ENCODE measurements at places on chromosomes 5 and 9.

- no peak for DNase-seq
These were observed 358.4 kb downstream of the TMEM38B start for GRCh38 chr9:106052735-106053134.

DNA sequence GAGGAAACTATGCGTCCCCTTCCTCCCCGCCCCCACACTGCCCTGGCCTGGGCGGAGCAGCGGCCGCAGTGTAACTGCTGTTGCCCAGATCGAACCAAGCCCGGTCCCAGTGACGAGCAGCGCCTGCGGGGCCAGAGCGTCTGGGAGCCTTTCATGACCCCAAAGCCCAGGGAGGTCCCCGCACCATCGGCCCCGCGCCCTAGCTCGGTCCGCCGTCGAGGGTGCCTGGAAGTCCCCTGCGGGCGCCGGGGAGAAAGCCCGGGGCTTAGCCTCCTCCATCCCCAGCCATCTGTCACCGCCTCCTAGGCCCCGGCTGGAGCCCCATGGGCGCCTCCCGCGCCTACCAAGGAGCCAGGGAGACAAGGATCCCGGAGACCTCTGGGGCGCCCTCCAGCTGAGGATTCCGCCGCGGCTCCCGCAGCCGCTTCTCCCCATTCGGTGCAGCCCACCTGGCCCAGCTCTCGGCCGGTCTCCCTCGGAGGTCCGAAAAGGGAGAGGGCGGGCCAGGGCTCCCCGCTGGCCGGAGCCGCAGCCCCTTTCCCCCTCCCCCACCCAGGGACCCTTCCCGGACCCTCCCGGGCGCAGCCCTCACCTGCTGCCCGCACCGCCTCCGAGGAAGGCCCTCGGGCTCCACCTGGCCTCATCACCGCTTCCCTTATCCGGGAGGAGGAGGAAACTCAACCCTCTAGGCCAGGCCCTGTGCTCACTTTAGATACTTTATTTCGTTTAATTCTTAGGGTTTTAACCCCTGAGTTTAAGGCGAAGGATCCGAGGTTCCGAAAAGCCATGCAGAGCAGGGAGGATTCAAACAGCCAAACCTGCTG is 45.6 kb downstream of the APTX start:
- no peak for DNase-seq

DNA sequence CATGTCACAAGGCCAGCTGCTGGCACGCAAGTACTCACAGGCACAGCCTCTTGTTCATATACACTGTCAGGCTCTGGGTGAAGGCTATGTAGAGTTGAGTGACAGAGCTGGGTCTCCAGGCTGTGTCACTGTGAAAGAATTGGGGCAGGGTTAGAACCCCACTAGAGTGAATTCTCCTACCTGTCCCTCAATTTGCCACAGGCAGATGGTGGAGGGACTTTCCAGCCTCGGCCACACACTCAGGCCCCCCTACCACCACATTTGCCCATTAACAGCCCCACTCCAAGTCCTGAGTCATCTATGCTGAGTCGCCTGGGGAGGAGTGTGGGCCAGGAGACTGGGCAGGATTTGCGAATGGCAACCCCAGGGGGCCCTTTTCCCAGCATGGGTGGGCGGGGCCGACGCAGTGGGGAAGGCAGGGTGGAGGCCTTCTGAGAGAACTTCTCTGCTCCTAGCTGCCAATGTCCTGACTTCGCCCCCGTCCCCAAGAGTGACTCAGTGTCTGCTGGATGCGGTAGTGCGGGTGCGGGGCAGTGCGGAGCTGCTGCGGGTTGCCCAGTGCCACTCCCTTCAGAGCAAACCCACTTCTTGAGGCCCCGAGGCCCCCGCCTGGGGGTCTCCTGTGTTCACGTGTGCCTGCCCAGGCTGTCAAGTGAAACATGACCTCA is 50.3 kb upstream of the PSD2 start:
- no peak for DNase-seq

DNA sequence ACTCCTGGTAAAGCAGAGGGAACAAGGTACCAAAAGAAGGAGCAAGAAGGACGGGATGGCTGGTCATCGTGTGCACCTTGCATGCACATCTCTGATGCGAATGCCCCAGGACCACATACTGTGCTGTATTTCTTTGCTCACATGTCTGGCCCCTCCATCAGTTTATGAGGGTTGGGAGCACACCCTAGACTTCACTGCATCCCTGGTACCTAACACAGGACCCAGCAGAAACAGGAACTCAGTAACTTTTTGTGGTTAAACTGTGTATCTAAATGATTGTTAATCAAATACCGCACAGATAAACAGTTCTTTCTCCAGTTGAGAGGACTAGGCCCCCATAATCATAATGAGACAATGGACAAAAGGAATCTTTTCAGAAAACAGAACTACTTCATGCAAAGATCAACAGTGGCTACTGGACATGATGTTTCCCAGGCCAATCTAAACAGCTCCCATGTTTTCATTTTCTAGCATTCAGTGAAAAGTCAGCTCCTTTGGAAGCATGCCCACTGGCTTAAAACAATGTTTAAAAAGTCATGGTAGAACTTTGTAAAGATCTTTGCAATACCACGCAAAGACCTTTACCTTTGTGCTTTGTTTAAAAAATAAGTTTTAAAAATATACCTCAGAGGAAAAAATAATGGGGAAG is 55.5 kb upstream of the IFNK start:
- no peak for DNase-seq

- DNase-seq = no peak
These were observed 218.2 kb upstream of the PRDM9 start for GRCh38 chr5:23289162-23289561.

GRCh38 chr5:73387149-73387591 is 61.4 kb downstream of the FOXD1 start:
- DNase-seq = no peak

DNA sequence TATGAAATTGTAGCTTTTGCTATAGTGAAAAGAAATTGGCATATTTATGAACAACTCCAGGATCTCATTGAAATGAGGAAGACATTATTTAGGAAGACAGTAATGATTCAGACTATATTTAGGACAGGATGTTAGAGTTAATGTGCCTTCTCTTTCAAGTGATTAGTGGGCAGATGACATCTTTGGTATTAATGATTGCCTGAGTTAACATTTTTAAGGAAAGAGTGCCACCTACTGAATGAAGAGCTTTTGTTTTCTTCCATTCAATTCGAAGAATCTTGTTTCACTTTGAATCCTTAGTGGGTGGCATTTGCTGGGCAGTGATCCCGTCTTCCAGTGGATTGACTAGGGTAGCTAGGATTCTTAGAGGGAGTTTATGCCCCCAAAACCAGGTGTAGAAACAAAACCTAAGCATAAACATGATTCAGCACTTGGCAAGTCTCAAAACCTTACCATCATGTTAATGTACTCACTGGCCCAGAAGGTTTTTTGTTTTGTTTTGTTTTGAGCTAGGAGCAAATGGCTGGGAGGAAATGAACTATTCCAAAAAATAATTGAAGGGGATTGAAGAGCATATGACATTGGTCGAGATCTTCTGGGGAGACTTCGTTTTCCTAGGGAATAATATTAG is 23.2 kb downstream of the MAP3K1 start:
- DNase-seq = no peak

GRCh38 chr5:15807871-15808270 is 307.9 kb downstream of the FBXL7 start:
- no peak for DNase-seq

GRCh38 chr5:180990086-180990881 is 1.6 kb downstream of the BTNL3 start:
- no peak for DNase-seq

DNA sequence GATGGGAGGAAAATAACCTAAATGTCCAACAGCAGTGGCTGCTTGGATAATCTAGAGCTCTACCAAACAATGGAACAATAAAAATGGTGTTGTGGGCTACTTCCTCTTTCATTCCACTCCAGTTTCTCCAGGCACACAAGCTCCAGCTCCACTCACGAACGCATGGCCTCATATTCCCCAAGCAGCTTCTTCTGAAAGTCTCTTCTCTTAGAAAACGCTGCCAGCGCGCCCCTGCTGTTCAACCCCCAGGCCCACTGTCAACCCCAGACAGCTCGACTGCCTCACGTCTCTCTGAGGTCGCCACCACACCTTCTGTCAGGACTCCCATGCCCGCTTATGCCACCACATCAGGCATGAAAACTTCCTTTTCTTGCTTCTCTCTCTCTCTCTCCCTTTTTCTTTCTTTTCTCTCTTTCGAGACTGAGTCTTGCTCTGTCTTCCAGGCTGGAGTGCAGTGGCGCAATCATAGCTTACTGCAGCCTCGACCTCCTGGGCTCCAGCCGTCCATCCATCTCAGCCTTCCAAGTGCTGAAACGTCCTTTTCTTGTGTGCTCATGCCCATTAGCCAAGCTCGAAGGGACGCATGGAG is 16.2 kb downstream of the OR2V2 start:
- DNase-seq = no peak

DNA sequence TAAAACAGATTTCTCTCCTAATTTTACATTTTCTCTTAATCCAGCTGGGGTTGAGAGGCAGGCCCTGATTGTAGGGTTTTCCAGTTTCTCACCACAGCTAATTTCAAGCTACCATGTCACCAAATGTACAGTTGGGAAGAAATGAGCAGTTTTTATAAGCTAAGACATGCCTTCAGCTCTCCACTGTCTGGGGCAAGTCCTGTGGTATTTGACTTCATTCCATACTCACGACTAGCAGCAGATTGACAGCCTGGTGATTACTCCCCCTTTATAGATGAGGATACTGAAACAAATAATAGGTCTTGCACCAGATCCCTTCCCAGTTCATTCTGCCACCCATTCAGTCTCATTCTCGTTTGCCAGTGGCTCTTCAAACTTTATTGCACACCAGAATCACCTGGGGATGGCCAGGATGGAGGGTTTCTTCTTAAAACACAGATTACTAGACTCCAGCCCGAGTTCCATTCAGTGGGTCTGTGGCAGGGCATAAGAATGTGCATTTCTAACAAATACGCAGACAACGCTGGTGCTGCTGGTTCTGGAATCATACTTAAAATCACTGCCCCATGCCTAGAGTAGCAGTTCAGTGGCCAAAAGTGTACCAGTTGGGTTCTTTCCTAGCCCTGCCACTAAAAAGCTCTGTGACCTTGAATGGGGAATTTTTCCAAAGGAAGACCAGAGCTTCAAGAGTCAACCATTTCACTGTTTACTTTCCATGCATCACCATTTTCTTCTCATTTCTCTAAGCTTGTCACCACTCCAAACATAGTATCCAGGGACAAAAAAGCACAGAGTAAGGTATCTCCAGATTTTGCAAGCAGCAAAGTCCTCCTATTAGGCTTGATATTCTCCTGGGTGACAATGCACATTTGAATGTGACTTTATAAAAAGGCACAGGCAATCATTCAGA is 64.3 kb downstream of the CSNK1A1 start:
- DNase-seq = no peak

- DNase-seq = no peak
These were observed 175.9 kb upstream of the SNX2 start for GRCh38 chr5:122599000-122599399.
